Stimulated activated CD4-positive, alpha-beta T cell treated with anti-CD3 and anti-CD28 coated beads, Interleukin-12 subunit alpha, Interleukin-12 subunit beta, amount 100 ng/mL, for 4 hours (primary cell): ENCODE measurements at places on chromosomes 7 and 10.

DNA sequence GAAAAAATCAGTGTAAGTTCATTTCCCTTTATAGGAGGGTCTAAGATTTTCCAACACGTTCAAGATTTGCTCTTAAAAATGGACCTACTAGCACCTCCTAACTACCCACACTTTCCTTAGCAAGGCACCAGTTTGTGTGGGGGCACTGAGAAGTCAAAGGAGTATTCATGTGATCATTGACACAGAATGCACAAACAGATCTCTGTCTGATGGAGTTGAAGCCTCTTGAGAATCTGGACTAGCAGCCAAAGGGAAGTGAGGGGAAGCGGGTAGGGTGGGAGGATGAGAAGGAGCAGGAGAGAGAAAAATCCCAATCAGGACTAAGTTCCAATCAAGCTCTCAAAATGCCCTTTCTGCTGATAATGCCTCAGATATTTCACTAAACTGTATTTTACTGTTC, 4.1 kb downstream of the MMS19 start:
- DNase-seq, result no peak

DNA sequence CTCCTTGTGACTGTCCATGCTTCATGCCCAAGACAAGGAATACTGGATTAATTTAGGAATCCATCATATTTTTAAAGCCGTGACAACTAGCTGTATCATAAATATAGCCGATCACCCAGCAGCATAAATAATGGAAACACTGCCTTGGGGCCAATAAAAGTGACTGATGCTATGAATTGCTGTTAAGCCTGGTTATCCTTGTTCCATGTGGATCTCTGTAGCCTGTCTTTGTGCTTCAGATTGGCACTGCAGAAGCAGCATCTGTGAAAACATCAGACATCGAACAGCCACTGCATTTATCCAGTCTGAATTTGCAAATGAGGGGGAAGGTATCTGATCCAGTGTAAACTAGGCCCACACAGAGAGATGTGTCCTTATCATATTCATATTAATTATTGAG, 1181.8 kb downstream of the SORCS1 start:
- DNase-seq, result no peak

DNA sequence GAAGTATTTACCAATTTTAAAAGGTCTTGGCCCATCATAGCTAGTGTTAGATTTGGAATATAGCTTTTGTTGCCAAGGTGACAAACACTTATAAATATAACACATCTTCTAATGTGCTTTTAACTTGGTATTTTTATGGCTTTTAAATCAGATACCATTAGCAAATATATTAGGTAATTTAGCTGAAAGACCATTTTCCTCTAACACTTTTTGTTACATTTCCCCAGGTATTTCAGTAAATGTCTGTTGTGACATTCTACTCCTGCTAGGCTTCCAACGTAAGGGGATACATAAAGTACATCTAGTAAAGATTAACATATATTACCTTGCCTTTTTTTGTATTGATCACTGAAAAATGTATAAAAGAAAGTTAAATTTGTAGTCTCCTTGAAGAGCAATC, 75.0 kb upstream of the SEM1 start:
- no peak for DNase-seq

- no peak for DNase-seq
Observed at GRCh38 chr7:150857276-150858055, 5.1 kb downstream of the AOC1 start.

DNA sequence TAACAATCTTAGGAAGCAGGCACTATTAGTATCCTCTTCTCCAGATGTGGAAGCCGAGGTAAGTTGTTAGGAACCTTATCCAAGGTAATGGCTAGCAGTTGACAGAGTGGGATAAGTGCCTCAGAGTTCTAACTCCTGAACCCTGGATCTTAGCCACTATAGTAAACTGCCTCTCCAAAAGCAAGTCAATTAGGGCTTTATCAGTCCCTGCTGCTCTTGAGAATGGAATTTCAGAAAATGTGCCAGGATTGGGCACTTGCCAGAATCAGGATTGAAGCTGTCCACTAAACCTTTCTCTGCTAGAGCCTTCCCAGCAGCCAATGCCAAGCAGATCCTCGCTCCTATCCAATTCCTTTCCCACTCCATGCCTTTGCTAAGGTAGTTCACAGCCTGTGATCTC, 777.5 kb upstream of the POM121L12 start:
- DNase-seq, result no peak

DNA sequence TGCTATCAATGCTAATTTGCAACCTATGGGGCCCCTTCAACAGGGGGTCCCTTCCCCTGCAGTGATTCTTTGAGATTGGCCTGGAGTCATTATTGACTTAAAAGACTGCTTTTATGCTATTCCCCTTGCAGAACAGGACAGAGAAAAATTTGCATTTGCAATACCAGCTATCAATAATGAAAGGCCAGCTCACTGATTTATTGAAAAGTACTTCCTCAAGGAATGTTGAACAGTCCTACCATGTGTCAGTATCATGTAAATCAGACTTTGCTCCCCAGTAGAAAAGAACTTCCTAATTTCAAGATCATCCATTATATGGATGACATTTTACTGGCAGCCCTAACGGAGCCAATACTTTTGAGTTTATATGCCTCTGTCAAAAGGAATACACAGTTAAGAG, 29.7 kb upstream of the ABCA13 start:
- DNase-seq, result no peak

GRCh38 chr10:84158550-84158949, 15.1 kb upstream of the GPR15LG start:
- no peak for DNase-seq

DNA sequence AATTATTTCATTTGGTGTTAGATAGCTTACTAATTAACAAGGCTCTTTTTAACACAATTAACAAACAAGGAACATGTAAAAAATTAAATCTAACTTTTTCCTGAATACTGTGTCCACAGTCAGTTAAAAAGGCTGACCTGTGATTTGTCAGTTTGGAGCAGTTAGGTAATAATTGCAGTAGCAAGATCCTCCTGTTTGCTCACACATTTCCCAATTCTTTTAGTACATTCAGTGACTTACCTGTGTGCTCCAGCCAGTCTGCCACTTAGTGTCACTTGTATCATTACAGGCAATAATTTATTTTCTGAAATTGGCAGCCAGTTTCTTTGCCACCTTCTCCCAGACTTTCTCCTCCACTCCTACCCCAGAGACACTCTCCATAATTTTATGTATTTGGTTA, 66.8 kb downstream of the LHFPL3 start:
- DNase-seq, result no peak

DNA sequence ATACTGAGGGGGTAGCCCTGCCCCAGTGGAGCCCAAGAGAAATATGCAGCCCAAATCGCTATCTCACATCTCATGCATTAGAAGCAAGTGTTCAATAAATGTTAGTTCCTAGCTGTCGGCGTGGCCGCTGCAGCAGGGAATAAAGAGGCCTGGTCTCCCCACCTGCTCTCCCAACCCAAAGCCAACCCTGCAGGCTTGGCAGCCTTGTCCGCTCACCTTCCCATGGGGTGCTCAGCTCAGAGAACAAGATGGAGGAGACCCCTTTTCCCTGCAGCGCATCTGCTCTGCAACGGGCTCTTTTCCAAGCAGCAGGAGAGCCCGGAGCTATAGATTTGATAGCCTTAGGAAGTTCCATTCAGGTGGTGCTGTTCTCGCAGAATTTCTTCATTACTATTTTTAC, 12.0 kb upstream of the DOCK1 start:
- DNase-seq, result no peak

- no peak for DNase-seq
Observed at GRCh38 chr10:60299961-60300883, 89.5 kb downstream of the ANK3 start.

- no peak for DNase-seq
Observed at GRCh38 chr10:64209561-64209960, 688.4 kb downstream of the REEP3 start.

- no peak for DNase-seq
Observed at GRCh38 chr7:26127411-26127810, 24.6 kb upstream of the NFE2L3 start.

DNA sequence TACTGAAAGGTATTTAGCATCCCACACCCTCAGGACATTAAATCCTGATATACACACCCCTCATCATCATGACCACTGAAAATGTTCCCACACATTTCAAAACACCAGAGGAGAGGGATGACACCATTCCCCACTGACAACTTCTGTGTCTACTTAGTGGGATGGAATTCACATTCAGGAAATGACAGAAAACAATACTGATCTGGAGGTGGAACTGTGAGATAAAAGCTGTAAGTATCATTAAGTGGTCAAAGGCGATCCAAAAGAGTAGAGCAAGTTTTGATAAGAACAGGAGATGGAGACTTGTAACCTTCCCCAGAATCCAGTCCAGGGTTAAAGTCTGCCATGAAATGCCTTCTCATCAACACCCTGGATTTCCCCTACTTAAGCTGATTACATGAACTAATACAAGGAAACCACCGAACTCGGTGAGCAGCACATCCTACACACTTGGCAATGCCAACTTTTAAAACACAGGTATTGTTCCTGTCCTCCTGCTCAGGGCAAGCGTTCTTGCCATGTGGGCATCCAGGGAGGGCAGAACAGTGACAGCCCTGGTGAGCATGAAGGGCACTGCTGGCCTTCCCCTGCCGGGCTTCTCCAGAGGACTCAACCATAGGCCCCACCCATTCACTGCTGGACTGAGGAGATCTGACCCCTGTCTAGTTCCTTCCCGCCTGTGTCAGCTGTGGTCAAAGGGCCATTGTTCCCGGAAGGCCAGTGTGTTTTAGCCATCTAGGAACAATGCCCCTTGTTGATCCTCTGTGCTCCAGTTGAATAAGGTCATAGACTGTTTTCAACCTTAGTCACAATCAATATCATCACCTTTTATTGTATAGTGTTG, 85.0 kb downstream of the SGMS1 start:
- no peak for DNase-seq

DNA sequence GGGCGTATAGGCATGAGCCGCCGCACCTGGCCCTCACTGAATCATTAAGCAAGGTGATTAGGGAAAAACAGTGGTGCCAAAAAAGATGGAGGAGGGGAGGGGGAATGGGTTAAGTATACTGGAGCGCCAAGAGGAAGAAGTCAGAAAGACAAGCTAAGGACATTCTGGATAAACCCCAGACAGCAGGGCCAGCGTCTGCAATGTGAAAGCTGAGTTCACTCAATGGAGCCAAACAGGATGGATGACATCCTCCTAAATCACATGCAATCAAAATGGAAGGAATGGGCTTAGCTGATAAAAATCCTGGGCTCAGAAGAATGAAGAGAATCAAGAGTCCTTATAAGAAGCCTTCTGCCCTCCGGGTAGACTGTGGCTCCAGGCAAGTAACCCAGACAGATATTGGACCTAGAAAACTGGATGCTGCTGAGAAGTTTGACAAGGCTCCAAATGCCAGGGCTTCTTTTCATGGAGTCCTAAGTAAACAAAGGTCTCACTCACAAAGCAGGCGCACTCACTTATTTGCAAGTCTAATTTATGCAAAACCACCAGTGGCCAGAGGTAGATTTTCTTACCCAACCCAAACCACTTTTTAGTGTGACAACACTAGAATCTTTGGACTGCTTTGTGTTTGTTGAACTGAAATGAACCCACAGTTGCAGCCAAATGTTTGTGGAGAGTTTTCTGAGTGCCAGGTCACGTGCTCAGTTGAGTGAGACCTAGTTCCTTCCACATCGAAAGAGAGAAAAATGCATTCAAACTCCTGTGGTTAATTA, 519.1 kb upstream of the AUTS2 start:
- no peak for DNase-seq

- DNase-seq, result no peak
Observed at GRCh38 chr10:29370097-29371092, 81.5 kb downstream of the LYZL1 start.

DNA sequence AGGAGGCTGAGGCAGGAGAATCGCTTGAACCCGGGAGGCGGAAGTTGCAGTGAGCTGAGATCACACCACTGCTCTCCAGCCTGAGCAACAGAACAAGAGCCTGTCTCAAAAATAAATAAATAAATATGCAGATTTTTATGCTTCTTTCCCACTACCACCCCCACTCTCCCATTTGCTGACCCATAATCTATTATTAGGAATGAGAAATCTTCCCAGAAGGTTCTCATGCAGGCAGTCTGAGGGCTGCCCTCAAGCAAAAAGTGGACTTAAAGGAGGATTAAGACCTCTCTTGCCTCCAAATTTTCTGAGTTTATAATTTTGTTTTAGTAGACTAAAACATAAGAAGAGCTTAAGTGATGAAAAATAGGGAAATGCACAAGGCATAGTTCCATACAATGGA, 85.2 kb upstream of the TOMM7 start:
- DNase-seq, result no peak

DNA sequence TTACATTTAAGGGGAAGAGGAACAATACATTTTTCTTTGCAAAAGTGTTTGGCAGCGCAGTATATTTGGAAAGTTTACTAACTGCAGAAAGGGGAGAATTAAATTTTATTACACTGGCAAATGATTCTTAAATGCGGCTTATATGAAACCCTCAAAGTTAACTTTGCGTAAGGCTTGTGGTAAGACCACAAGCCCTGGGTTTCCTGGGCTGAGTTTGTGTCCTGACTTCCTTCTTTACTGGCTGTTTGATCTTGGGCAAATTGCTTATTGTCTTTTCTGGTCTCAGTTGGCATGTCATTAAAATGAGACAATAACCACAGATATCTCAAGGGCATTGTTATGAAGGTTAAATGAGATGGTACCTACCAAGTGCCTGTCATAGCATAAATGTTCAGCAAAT, 106.8 kb downstream of the GLRX3 start:
- DNase-seq, result no peak

- no peak for DNase-seq
Observed at GRCh38 chr7:131211500-131211899, 116.2 kb upstream of the MKLN1 start.

- DNase-seq, result no peak
Observed at GRCh38 chr10:43258562-43259212, 8.2 kb downstream of the RASGEF1A start.

DNA sequence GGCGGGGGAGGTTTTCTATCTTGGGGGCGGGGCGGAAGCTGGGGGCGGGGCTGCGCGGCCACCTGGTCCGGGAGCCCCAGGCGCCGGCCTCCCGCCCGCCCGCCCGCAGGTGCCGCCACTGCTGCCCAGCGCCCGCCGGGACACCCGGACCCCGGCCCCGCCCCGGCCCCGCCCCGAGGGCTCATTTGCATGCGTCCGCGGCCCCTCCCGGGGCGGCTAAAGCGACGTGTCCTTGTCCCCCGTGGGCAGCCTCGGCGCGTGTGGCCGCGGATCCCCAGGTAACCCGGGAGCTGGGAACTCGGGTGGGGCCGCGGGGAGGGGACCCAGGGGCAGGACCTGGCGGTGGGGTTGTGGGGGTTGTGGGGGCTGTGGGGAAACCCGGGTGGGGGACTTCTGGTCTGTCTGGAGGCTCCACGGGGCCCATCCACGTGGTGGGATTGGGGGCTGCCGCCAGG, at the start of gene BHLHA15:
BHLHA15 (plus strand) TSS at position 219 of the 455 bp plus-strand sequence. CDS start 871 bp downstream, outside the sequence.
- peak; percentile 28 for DNase-seq

- no peak for DNase-seq
Observed at GRCh38 chr7:144720710-144721109, 115.1 kb downstream of the TPK1 start.

- no peak for DNase-seq
Observed at GRCh38 chr7:75699993-75700392, 38.7 kb downstream of the HIP1 start.

GRCh38 chr10:52322936-52323335, 8.9 kb downstream of the DKK1 start:
- no peak for DNase-seq
